NT2/D1 (cell line): ENCODE measurements at places on chromosomes 5 and 9.

DNA sequence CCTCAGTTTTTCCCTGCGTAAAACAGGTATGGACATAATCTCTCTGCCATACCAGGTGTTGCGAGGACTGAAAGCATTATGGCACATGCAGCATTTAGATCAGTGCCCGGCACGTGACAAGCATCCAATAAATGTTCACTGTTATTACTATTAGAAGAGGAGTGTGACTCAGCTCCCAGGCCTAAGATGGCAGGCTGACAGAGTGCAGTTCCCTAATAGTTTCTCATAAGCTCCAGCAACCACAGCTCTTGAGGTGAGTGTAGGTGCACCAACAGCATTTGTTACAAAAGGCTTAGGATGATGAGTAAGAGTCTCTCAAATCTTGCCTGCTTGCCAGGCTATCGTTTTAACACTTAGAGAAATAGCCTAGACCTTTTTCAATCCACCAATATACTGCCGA, 28.9 kb upstream of the GLIS3 start:
- DNase-seq = no peak

GRCh38 chr9:126154869-126155268, 171.8 kb upstream of the MVB12B start:
- no peak for DNase-seq

DNA sequence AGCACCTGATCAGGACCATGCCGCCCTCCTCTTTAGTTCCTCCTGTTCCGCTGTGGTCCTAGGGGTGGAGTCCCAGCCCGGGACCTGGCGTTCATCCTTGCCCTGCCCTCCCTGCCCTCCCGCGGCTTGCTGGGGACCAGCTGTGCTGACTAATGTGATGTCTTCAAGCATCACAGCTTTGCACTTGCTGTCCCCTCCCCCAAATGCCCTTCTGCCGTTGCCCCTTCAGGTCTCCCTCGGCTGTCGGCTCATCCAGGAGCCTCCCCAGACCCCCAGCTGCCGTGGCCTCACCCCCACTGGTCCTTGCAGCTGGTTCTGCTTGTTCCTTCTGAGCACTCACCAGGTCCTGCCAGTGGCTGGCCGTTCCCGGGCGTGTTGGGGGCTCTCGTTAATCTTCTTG, 19.9 kb downstream of the RXRA start:
- DNase-seq = no peak

- no peak for DNase-seq
These were observed 14.1 kb downstream of the PRRX2 start for GRCh38 chr9:129679537-129679936.

DNA sequence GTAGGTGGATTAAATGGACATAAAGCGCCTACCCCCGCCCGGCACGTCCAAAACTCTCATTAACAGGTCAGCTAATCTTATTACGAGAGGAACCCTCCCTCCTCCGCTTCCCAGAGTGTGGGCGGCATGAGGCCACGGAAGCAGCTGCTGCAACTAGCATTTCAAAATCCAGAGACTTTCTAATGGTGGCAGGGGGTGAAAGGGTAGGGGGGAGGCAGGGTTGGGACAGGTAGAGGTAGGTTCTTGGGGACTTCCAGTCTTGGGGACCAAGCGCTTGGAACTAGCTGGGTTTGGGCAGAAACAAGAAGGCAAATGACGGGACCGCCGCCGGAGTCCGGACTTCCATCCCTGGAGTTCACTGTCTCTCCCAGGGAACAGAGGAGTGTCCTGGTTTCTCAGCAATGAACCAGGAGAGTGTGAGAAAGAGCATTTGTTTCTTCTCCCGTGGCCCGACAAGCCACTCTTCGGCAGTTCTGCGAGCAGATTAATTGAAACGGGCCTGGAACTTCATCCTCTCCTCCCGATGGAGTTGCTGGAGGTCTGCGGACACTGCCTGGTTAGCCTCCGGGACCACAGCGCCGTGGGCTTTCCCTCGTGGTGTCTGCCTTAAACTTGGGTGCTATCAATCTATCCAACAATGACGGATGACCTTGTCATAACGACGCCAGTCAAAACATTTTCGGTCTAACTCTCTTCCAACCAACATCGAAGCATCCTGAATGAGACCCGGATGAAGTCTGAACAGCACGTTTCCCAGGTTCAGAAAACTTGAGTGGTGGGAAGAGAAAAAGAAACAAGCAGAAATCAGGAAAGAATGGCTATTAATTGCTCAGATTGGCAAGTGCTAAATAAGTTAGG, 1.6 kb upstream of the PRDM6 start:
- no peak for DNase-seq

DNA sequence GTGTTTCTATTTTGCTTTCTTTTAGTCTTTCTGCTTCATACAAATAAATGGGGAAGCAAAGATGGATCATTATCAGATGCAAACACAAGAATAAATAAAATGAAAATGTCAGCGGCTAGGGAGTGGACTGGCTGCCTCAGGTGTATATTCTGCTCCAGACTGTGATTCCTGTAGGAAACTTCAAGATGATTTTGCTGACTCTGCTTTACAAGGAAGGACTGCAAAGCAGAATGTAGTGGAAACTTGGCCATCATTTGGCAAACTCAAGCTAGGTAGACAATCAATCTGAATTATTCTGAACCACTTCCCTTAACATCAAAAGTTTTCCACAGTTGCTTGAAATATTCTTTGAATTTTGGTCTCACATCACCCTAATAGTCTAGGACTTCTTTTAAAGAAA, 38.1 kb upstream of the NREP start:
- DNase-seq = no peak

DNA sequence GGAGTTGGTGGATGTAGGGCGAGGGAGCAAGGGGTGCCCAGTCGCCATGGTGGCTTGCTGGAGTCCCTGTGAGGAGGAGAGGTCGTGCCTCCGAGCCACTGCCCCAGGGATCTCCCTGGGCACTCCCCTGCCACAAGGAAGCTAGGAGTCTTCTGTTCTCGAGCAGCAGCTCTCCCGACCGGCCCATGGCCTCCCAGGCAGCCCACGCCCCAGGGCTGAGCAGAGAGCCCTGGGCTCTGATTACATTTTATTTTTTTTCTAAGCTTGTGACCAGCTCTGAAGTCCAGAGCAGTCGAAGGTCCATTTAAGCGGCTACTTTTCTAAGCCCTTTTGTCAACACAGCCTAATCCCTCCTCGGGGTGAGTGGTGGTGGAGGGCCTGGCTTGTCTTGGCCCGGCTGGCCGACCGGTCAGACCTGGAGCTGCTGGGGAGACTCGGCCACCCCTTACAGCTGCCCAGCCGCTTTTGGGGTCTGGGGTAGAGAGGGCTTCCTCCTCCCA, 2.1 kb downstream of the RXRA start:
- DNase-seq = no peak

GRCh38 chr5:78063495-78063894, 231.0 kb downstream of the AP3B1 start:
- DNase-seq = no peak

GRCh38 chr5:10645671-10646070, 81.8 kb downstream of the ANKRD33B start:
- no peak for DNase-seq

GRCh38 chr9:86795823-86796553, 151.3 kb downstream of the GAS1 start:
- no peak for DNase-seq

- DNase-seq = no peak
These were observed 10.4 kb upstream of the SSBP2 start for GRCh38 chr5:81761270-81761669.

GRCh38 chr5:2193542-2194235, 311.0 kb upstream of the IRX4 start:
- DNase-seq = no peak

DNA sequence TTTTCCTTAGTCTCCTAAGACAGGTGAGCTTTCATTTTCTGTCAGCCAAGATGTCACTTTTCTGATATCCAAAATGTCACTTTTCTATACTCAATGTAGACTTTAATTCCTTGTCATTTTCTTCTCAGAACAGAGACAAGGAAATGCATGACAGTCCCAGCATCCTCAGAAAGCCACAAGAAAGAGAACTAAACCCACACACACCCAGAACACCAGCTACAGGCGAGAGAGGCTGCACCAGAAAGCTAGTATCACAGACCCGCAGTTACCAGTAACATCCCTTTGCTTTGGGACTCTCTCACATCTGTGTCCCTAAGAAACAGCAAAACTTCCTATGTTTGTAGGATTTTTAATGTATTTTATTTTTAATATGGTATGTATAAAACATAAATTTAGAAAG, 17.1 kb downstream of the TRMO start:
- no peak for DNase-seq

DNA sequence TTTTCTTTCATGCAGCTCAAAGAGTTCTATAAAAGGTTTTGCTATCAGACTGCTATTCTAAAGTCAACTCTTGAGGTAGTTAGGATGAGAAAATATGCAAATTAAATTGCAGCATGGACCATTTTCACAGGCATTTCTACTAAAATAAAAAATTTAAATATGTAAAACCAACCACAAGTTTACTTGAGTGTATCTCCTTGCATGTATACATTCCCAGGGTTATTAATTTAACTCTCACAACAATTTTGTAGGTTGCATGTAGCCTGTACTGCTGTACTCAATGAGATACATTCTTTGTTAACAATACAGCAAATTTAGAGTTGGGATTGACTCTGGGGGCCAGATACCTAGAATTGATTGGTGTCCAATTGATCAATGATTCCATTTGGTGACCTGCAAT, 265.8 kb downstream of the MED10 start:
- no peak for DNase-seq

DNA sequence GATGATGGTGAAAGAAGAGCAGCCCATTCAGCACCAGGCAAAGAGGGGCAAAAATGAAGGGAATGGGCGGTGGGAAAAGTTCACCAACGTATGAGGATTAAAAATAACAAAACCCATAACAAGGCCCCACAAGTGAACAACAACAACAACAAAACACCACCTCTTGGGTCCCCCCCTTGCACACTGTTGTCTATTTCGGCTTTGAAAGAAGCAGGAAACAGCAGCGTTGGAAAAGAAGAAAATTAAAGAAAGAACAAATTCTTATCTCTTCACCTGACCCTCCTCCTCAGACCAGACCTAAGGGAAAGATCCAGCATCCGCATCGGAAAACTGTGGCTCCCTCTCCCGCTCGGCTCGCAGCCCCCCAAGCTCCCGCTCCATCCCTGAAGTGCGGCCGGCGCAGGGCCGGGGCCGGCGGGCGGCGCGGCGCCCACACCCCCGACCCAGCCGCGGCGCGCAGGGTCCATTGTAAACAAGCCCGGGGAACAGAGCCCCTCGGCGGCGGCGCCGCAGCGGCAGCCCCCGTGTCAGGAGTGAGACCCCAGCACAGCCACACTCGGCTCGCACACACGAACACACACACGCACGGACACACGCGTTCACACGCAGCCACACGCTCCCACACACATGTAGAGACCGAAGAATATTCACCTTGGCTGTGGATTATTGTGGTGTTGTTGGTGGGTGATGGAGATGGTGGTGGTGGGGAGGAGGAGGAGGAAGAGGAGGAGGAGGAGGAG, 535 bp downstream of the RFX3 start:
- DNase-seq = no peak

GRCh38 chr9:90642570-90643539, at the start of gene DIRAS2:
Gene DIRAS2 (minus strand): TSS chr9:90642824. CDS start chr9:90613827, 28,997 bp downstream.
- DNase-seq = peak; percentile 30

DNA sequence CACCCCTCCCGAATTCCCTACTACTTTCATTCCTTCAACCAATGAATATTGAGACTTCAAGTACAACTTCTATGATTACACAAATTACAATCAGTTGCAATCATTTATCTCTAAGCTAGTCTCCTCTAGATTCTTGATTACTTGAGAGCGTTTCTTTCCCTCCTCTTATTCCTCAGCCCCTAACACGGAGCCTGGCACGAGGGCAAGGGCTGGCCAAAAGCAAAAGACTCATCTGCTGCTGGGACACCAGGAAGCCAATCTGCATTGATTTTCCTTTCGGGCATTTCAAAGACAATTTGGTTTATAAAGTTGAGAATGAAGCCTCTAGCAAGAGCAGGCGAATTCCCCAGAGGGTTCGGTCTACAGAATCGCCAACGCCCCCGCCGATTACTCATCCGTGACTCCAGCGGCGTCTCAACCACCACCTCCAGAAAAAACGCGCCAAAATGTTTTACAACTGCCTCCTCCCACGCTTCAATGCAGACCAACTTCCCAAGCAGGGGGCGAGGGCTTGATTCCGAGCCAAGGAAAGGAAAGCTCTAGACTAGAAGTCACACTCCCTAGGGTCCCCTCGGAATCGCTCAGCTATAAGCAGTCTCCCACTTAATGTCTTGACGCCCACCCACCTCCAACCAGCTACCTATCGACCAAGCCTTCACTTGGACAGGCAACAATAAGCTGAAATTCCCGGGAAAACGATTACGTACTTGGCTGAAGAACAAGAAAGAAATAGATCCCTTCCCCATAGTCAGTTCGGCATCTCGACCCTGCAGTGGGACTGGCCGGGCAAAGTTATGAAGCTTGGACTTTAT, 1.5 kb downstream of the PCSK1 start:
- DNase-seq = no peak

DNA sequence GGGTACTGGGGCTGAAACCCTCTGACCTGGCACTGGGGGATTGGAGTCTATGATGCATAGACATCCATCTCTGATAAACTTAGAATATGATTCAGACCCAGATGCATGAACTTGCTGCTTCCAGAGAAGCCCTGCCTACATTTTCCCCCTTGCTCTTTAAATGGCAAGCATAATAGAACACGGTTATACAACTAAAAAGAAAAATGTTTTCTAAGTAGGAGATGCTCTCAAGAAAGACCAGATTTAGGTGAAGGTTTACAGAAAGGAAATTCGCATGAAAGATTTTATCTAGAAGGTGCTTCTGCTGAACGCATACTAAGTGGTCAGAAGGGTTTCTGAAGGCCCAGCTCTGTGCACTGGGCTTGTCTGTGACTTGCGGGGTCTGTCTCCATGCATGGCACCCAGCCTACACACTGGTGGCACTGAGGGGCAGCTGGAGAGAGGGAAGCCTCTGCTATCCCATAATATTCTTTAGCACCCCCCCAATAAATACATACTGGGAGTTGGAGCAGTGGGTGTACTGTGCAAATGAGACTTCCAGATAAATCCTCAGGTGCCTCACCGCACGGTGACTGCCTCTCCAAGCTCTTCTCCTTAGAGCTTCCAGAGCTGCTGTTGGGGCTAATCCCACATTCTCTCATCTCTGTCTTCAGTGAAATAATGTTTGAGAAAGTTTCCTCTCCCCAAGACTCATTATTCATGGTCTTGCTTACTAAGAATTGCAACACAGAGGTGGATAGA, 114.6 kb downstream of the FSTL4 start:
- DNase-seq = no peak

- DNase-seq = no peak
These were observed 129.3 kb upstream of the CACNA1B start for GRCh38 chr9:137748311-137748710.

GRCh38 chr5:1538741-1539392, 15.1 kb upstream of the LPCAT1 start:
- no peak for DNase-seq

- DNase-seq = no peak
These were observed 401.3 kb downstream of the BNC2 start for GRCh38 chr9:16469184-16469583.

- no peak for DNase-seq
These were observed 78.2 kb upstream of the MAN2A1 start for GRCh38 chr5:109611505-109611904.
